ENCODE measurements at places on chromosomes 11 and 22.

- no peaks in the 10 kb centered on the region for H3K4me1 ChIP-seq
- H3K27ac ChIP-seq, result no peak overlapping the region
- H3K36me3 ChIP-seq, result no peaks in the 10 kb centered on the region
- DNase-seq, result no peak
- peaks cover 11% of the 10 kb centered on the region for H3K27me3 ChIP-seq
- H3K4me3 ChIP-seq, result no peak overlapping the region
Measured at GRCh38 chr11:124202951-124203350, 19.8 kb downstream of the OR10D3 start.

DNA sequence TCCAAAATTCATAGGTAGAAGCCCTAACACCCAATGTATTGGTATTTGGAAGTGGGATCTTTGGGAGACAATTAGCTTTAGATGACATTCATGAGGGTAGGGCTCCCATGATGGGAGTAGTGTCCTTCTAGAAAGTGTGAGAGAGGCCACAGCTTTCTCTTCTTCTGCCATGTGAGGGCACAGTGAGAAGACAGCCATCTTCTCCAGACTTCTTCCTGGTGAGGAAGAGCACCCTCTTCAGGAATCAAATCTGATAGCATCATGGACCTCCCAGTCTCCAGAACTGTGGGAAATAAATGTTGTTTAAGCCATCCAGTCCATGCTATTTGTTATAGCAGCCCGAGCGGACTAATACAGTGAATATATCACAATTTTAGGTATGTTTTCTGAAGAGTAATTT is 96.9 kb downstream of the CNTN5 start:
- no peak for DNase-seq
- H3K27ac ChIP-seq, result no peak overlapping the region
- no peaks in the 10 kb centered on the region for H3K27me3 ChIP-seq
- H3K4me1 ChIP-seq, result no peaks in the 10 kb centered on the region

DNA sequence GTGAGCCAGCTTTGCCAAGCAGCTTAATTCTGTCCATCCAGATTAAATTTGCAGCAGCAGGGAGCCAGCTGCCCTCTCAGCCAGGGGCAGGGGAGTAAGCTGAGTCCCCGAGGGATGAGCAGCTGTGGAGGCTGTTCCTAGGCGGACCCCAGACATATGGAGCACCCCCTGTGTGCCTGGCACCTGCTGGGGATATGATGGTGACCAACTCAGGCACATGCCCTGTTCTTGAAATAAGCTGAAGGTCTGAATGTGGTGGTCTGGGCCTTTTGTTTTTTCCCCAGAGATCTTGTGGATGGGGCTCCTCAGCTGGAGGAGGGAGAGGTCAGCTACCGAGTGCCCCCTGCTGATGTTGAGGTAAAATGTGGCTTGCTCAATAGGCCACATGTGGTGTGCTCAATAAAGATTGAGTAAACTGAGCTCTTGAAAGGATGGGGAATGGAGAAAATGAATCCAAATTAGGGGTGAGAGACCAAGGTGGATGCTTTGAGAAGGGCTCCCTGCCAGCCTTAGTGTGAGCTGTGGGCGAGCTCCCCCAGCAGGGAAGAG is 103.3 kb upstream of the NNMT start:
- no peaks in the 10 kb centered on the region for H3K36me3 ChIP-seq
- H3K4me1 ChIP-seq, result peaks cover 32% of the 10 kb centered on the region
- H3K4me3 ChIP-seq, result no peak overlapping the region
- DNase-seq, result no peak
- no peaks in the 10 kb centered on the region for H3K27me3 ChIP-seq
- no peak overlapping the region for H3K27ac ChIP-seq

DNA sequence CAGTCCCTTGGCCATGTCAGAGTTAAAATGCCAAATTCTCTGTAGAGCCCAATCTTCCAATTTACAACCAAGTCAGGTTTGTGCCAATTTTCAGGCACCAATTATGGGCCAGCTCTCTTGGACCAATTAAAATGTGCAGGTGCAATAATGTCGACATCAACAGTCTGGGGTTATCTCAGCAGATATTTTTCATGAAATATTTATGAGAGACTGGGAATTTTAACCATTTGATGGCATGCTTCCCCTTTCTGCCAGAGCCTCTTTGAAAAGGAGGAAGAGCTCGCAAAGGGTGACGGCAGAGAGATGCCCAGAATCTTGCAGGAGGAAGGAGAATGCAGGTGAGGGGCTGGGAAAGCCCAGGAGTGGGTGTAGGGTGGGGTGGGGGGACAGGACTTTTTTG is 100.8 kb upstream of the SYT13 start:
- H3K36me3 ChIP-seq, result no peaks in the 10 kb centered on the region
- H3K27ac ChIP-seq, result no peak overlapping the region
- no peak overlapping the region for H3K4me3 ChIP-seq
- H3K27me3 ChIP-seq, result no peaks in the 10 kb centered on the region
- H3K4me1 ChIP-seq, result peaks cover 21% of the 10 kb centered on the region

DNA sequence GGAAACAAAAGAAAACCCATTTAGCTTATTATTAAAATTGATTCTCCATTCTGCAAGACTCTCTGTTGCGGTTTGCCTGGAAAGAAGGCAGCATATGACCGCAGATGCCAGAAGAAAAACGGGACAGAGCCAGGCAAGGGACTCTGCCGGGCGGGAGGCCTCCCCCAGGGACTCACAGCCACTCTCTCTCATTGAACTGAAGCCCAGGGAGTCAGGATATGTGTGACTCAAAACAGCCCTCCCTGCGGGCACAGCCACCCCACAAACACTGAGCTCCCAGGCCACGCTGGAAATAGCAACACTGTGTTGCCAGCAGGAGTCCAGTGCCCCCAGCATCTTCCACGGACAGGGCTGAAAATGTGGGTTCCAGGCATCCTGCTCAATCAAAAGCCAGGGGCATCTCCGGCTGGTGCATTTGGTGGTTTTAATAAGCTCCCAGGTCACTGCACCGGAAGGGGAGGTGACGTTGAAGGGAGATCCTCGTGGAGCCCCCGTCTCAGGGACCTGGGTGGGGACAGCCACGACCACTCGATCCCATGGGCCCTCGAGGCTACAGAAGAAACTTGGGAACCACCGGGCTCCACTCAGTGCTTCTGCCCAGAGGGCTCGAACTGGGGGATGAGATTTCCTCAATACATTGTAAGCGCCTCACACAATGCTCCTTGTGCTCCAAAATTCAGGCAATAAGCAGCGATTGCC is 624.5 kb downstream of the TBC1D22A start:
- DNase-seq, result no peak
- H3K4me3 ChIP-seq, result no peak overlapping the region
- H3K36me3 ChIP-seq, result no peaks in the 10 kb centered on the region
- no peaks in the 10 kb centered on the region for H3K4me1 ChIP-seq

GRCh38 chr11:123404676-123405075 is 25.4 kb upstream of the GRAMD1B start:
- H3K27ac ChIP-seq, result no peak overlapping the region
- no peaks in the 10 kb centered on the region for H3K36me3 ChIP-seq
- no peak for DNase-seq
- H3K27me3 ChIP-seq, result peaks cover 7% of the 10 kb centered on the region
- peaks cover 28% of the 10 kb centered on the region for H3K4me1 ChIP-seq
- H3K4me3 ChIP-seq, result no peak overlapping the region

DNA sequence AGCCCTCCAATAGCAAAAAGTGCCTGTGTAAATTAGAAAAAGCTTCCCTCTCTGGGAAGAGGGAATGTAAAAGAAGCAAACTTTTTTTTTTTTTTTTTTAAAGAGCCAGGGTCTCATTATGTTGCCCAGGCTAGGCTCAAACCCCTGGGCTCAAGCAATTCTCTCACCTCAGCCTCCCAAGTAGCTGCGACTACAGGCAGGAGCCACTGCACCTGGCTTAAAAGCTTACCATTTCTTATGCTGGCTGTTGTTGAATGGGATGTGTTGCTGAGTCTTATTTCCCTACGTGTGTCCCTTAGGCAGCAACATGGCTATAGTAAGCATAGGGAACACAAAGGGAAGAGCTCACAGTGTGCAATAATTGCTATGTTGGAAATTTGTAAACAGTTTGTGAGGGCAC is 225.5 kb upstream of the CCDC90B start:
- DNase-seq, result no peak
- no peak overlapping the region for H3K27ac ChIP-seq
- no peaks in the 10 kb centered on the region for H3K27me3 ChIP-seq
- H3K4me1 ChIP-seq, result no peaks in the 10 kb centered on the region
- no peaks in the 10 kb centered on the region for H3K36me3 ChIP-seq
- no peak overlapping the region for H3K4me3 ChIP-seq

DNA sequence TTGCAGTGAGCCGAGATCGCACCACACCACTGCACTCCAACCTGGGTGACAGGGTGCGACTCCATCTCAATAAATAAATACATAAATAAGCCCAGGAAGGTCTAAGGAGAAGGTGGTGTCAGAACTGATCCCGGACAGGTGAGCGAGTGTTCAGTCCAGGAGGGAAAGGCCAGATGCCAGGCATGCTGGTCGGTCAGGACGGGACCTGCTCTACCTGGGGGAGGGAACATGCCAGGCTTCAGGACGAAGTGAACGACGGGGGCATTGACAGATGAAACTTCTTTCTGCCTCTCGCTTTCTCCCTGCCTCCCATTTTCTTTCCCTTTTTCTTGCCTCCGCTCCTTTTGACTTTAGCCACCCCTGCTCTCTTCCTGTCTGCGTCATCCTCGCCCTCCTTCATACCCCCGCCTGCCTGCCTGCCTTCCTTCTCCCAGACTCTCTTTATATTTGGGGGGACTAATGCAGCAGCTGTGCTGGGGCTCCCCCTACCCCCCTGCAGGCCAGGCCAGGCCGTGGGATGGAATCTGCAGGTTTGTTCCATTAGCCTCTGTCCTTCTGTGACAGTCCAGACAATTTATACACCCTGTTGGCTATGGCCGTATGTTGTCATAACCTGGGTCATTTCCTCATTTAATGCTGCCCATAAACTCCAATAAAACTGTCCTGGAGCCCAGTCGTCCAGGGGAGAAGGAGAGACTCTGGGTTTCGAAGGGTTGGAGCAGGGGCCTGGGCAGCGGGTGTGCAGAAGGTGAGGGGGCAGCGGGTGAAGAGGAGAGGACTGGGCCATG is 209.2 kb upstream of the TBCEL start:
- no peaks in the 10 kb centered on the region for H3K4me1 ChIP-seq
- peaks cover 28% of the 10 kb centered on the region for H3K27me3 ChIP-seq
- H3K4me3 ChIP-seq, result no peak overlapping the region
- no peak for DNase-seq
- H3K27ac ChIP-seq, result no peak overlapping the region

DNA sequence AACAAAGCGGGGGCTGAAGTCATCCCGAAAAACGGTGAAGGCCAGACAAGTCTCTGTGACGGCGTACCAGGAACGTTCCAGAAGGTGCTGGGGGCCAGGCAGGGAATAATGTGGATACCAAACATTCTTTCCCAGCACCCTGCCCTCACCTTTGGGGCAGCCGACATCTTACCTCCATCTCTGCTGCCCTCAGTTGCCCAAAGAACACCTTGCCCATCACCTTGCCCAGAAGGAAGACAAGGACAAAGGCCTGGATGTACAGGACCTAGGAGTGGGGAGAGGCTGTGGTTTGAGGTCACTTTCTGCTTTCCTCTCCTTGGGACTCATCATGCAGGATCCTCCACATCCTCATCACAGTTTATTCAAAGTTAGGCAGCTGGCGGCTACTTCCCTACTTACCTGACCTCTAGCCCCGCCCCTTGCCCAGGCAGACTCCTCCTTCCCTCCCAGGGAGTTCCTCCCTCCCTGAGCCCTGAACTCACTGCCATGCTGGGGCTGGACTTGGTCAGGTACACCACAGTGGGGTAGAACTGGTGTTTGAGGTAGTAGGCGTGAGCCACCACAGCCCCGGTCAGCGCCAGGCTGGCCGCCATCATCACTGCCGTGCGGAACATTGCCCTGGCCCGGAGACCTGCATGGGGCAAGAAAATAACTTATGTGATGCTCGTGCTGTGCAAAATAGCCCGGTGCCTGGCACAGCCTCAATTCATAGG is 1.2 kb downstream of the SYVN1 start:
- H3K27ac ChIP-seq, result peak overlapping the region; percentile 99
- H3K4me1 ChIP-seq, result peaks cover 33% of the 10 kb centered on the region
- DNase-seq, result peak; percentile 73
- no peaks in the 10 kb centered on the region for H3K27me3 ChIP-seq
